Stimulated activated CD8-positive, alpha-beta memory T cell treated with anti-CD3 and anti-CD28 coated beads, Interleukin-7, amount 100 ng/mL, for 1 hour (primary cell): ENCODE measurements at places on chromosomes 12 and 14.

- DNase-seq, result no peak
These were observed 22.4 kb upstream of the KCNK13 start for GRCh38 chr14:90039253-90040010.

GRCh38 chr12:93183940-93184671 is 193.6 kb upstream of the NUDT4 start:
- no peak for DNase-seq

DNA sequence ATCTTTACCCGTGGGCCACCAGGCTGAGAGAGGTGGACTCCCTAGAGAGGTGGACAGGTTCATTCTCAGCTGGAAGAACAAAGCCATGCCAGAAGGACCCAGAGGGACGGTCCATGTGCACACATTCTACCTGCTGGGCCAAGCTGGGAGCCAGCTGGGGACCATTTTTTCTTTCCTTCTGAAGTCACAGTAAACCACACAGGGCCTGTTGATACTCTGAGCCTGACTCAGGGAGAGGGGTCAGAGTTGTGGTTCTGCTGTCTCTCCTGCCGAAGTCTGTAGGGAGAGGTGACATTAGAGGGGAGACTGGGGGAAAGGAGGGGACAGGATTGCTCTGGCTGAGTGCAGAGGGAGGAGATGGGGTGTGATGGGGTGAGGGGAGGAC is 148.6 kb downstream of the TSPAN9 start:
- no peak for DNase-seq

- no peak for DNase-seq
These were observed 28.8 kb downstream of the VCPKMT start for GRCh38 chr14:50087341-50088116.

DNA sequence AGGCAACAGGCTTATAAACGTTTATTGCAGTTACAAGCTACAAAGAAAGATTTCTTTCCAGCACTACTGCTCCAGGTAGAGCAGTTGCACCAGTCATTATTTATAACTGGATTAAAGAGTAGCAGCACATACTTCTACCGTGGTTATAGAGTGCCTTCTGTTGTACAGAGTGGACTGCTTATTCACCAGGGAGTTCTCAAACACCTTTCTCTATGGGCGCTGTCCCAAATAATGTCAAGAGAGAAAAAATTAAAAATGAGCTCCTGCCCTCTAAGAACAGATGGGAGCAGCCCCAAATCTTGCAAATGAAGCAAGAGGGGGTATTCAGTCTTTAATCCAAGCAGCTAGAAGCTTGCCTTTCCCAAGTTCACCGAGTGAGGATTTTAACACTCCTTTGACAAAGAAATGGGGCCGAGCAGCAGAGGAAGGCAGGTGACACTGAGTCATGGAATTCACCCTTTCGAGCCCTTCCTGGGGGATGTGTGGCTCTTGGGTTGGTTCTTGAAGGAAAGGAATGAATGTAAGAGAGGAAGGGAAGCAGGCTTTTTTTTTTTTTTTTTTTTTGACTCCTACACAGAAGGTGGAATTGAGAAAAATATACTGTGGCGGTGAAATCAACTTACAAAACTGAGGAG is 181.2 kb downstream of the PRKCH start:
- DNase-seq, result no peak

DNA sequence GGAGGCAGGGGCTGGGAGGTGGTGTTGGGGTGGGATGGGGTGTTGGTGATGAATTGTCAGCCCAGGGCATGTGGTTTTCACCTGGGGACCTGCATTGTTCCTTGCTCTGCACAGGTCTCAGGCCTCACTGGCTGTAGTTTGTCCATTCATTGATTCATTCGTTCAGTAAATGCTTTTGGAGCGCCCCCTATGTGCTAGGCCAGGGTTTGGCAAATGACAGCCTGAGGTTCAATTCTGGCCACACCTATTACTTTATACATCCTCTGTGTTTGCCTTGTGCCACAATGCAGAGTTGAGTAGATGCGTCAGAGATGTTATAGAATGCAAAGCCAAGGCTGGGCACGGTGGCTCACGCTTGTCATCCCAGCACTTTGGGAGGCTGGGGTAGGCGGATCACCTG is 4.7 kb downstream of the ADCK1 start:
- no peak for DNase-seq

- no peak for DNase-seq
These were observed 311.3 kb downstream of the FOXG1 start for GRCh38 chr14:29077916-29078315.

DNA sequence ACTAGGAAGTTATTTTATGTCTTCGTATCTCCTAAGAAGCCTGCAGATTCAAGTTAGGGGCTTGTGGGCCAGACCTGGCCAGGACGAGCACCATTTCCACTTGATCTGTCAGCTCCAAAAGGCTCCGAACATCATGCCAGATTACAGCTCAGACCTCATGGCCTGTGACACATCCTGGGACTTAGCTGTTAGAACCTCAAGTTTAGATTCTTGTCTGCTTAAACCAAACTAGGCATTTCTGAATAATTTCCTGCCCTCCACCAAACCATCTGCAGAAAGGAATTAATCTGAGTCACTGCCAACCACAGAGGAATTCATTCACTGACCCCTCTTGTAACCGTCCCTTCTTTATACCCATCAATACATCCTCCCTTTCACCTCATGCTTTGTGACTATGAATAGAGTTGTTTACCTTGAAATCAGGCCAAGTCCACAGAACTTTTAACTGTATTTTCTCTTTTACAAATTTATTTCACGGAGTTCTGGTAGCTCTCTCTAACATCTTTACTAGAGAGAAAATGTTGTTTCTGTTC is 120.3 kb downstream of the FBXL14 start:
- no peak for DNase-seq
